Hepatocyte (in vitro differentiated cells): ENCODE measurements at places on chromosomes 6 and 20. TPM values are rescaled to one million over a fixed set of nuclear protein-coding genes. Genes with fewer than 3 reads are reported as not detected.
A peak's percentile ranks its signal among the peaks of the same experiment; 100 is the strongest.

Gene STMN3
- 13.2 and 14.4 TPM in 2 replicates for total RNA-seq

Gene DEFB119
- total RNA-seq = not detected in 2 replicates

Gene MYO6
- total RNA-seq = 68.4 and 71.1 TPM in 2 replicates

Gene NRSN2
- total RNA-seq = 29.8 and 32.0 TPM in 2 replicates

DNA sequence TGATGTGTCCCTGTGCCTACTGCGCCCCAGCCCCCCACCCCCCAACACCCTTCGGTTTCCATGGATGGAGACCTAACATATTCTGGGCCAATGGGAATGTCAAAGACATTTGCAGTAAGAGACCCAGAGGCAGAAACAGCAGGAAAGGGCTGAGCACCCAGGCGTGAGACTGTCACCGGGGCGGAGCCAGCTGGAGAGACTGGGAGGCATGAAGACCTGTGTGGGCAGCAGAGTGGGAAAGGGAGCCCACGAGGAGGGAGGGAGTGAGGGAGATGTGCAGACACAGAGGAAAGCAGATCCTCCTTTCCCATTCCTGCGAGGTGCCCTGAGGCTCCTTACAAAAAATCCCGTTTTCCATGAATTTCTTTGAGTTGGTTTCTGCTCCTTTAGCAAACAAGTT lies 150.2 kb downstream of the FOXC1 start:
- H3K4me1 ChIP-seq = peaks cover 7% of the 10 kb centered on the region
- H3K27ac ChIP-seq = no peak overlapping the region
- no peaks in the 10 kb centered on the region for H3K36me3 ChIP-seq
- H3K27me3 ChIP-seq = no peaks in the 10 kb centered on the region
- no peak for DNase-seq
- H3K4me3 ChIP-seq = no peak overlapping the region

DNA sequence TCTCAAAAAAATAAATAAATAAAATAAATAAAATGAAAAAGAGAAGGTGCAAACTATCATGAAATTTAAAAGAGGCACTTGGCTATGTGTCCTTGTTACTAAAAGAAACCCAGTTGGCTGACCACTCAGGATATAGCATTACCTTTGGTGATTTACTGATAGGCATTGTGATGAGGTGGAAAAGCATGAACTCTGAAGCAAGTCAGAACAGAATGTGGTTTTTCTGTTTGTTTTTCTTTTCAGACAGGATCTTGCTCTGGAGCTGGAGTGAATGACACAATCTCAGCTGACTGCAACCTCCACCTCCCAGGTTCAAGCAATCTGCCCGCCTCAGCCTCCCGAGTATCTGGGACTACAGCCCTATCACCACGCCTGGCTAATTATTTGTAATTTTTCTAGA lies 31.9 kb downstream of the ZNF184 start:
- no peaks in the 10 kb centered on the region for H3K4me1 ChIP-seq
- H3K36me3 ChIP-seq = no peaks in the 10 kb centered on the region
- no peak overlapping the region for H3K4me3 ChIP-seq
- H3K27ac ChIP-seq = no peak overlapping the region
- DNase-seq = no peak

DNA sequence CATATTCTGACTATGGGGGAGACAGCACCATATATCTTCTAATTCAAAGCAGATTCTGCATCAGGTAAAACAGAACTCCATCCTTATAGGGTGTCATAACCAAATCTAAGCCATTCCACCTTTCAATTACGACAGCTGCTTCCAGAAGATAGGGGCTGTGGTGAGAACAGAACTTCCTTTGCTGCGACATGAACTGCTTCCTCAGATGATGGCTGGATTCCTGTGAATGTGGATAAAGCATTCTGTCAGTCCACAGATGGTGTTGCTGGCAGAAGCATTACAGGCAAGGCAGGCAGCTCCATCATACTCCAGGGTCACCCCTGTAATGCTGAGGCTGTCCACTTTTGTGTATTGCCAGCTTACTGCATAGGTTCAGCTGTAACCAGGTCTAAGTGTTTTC lies 172.1 kb upstream of the PROKR2 start:
- H3K4me3 ChIP-seq = no peak overlapping the region
- no peak for DNase-seq
- no peaks in the 10 kb centered on the region for H3K36me3 ChIP-seq
- no peak overlapping the region for H3K27ac ChIP-seq

- H3K36me3 ChIP-seq = no peaks in the 10 kb centered on the region
- peak overlapping the region; percentile 77 for H3K27ac ChIP-seq
- H3K27me3 ChIP-seq = no peaks in the 10 kb centered on the region
- peak; percentile 63 for DNase-seq
These were observed 72.9 kb upstream of the DSP start for GRCh38 chr6:7468382-7469081.

GRCh38 chr6:109595998-109596397 lies 95.0 kb downstream of the AK9 start:
- H3K4me1 ChIP-seq = no peaks in the 10 kb centered on the region
- no peaks in the 10 kb centered on the region for H3K36me3 ChIP-seq
- no peak overlapping the region for H3K4me3 ChIP-seq
- H3K27me3 ChIP-seq = no peaks in the 10 kb centered on the region
- peak; percentile 31 for DNase-seq

DNA sequence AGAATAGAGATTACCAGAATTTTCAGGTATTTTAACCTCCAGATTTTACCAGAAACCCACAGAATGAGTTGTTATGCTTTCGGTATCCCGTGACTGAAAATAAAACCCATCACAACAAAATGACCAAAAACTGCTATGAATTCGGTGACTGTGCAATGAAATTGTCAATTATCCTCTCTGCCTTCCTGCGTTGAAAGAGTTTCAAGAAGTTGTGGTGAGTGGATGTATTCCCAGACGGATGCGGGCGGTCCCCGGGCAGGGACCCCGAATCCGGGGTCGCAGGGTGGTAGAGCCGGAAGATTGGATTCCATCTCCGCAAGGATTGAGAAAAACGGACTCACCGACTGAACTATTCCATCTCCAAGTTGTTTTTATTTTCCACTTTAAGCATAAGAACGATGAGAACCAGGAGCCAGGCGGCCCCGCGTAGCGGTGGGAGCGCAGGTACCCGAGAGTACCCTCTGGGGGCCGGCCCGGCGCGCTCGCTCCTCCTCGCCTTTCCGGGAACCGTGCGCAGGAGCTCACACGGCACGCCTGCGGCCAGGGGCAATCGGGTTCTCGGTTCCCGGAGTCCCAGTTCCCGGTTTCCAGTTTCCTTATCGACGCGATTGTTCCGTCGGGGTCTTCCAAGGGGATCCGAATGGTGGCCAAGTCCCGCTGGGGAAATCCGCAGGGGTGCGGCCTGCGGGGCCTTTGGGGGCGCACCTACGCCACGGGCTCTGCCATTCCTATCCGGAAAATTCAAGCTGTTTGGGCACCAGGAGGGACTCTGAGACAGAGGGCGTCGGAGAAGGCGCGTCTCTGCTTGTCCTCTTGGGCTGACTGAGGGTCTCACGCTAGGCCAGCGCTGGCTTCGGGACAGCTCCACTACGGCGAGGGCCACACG lies 104.9 kb upstream of the PRDM1 start:
- H3K4me1 ChIP-seq = peaks cover 7% of the 10 kb centered on the region
- peak overlapping the region; percentile 9 for H3K4me3 ChIP-seq

DNA sequence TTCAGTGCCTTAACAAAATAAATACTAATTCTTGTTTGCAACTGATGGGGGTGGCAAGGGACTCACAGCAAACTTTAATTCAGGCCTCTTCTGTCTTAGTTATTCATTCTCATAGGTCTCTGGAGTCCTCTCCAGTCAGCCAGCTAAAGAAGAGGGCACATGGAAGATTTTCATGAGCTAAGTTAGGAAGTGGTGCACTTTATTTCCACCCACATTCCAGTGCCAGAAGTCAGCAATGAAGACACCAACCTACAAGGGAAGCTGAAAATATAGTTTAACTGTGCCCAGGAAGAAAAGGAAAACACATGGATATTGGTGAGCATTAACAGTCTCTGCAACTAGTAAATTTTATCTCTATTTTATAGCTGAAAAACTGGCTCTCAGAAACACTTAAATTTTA lies 16.7 kb upstream of the IRAK1BP1 start:
- H3K36me3 ChIP-seq = no peaks in the 10 kb centered on the region
- H3K4me3 ChIP-seq = no peak overlapping the region
- DNase-seq = no peak

DNA sequence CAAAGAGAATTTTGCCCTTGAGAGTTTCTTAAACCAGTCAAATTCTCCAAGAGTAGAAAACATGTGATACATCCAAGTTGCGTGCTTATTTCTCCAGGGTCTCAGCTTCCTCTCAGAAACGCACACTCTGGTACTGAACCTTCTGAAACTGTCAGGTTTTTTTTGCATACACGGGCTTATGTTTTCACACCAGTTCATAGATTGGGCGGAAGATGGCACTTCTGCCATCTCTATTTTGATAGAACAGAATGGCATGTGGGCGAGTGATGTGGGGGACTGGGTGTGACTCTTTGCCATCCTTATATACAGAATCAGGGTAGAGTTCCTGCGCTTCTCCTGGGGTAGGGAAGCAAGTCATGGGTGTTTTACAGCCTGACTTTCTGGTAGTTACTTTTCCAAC lies 56.4 kb downstream of the ADTRP start:
- H3K36me3 ChIP-seq = no peaks in the 10 kb centered on the region
- no peak overlapping the region for H3K27ac ChIP-seq
- H3K4me1 ChIP-seq = peaks cover 3% of the 10 kb centered on the region
- no peaks in the 10 kb centered on the region for H3K27me3 ChIP-seq
- H3K4me3 ChIP-seq = no peak overlapping the region

GRCh38 chr20:13755809-13756208 lies 28.9 kb downstream of the ESF1 start:
- H3K4me3 ChIP-seq = no peak overlapping the region
- DNase-seq = no peak
- no peaks in the 10 kb centered on the region for H3K36me3 ChIP-seq
- no peaks in the 10 kb centered on the region for H3K4me1 ChIP-seq
- no peaks in the 10 kb centered on the region for H3K27me3 ChIP-seq
- H3K27ac ChIP-seq = no peak overlapping the region
